ENCODE measurements at places on chromosomes 5 and 9.

- DNase-seq, result no peak
These were observed 8.5 kb upstream of the MRNIP start for GRCh38 chr5:179867079-179867465.

GRCh38 chr9:110918316-110919049 lies 119.8 kb downstream of the LPAR1 start:
- no peak for DNase-seq

DNA sequence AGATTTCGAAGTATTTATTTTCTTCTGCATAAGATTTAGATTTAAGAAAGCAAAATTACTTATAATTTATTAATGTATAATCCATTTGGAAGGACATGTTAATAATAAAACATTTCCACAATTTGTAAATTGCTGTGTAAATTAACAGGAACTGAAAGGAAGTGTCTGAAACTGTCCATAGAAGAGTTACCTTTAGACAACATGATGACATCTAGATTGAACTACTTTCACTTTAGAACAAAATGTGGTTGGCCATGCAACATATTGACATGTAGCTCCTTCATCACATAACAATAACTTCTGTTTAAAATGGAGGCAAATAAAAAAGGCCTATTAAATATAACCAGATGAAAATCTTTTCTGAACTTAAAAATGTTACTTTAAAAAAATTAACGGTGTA lies 1849.5 kb upstream of the ACO1 start:
- no peak for DNase-seq

GRCh38 chr5:103111468-103111867 lies 8.5 kb downstream of the GIN1 start:
- DNase-seq, result no peak

DNA sequence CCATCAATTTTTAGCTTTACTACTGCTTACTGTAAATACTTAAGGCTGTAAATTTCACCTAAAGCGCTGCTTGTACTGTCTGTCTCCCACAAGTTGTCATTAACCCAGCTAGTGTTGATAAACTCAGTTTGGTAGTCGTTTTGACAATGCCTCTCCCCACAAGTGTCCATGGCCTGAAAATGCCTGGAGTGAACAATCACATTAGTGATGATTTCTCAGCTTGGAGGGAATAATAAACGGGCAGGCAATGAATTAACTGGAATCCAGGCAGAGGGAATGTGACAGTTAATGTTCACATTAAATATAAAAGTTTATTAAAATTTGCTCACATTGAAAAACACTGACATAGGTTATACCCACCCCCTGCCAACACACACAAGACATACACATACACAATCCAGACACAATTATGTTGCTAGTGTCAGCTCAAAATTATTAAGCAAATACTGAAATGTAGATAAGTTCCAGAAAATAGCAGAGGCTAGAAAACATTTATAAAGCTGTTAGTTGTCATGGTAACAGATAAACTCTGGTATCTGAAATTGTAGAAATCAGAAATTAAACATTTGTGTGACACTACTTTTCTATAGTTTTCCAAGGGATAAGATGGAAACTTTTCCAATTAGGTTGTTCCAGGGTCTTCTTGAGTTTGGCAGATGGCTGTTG lies 341.9 kb downstream of the DIRAS2 start:
- DNase-seq, result no peak

GRCh38 chr5:79831381-79832309 lies 142.0 kb downstream of the CMYA5 start:
- DNase-seq, result no peak

DNA sequence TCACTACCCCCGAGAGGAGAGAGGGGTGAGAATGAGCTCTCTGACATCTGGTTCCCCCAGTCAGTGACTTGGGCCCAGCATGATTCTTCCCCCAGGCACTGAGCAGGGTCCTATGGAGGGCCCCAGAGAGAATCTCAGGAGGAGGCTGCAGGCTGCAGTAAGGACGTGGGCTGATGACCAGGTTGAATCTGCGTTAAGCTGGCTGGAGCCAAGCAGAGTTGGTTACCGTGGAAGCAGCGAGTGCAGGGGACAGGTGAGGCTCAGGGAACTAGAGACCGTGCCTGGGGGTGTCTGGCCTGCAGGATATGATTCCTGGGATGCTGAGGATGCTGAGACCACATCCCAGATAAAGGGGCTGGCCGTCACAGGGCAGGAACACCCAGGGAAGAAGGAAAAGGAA lies 314.3 kb upstream of the IRX1 start:
- no peak for DNase-seq

- no peak for DNase-seq
These were observed 219.0 kb upstream of the EDIL3 start for GRCh38 chr5:84603568-84604185.

- no peak for DNase-seq
These were observed 28.0 kb upstream of the POMT1 start for GRCh38 chr9:131474711-131475110.

DNA sequence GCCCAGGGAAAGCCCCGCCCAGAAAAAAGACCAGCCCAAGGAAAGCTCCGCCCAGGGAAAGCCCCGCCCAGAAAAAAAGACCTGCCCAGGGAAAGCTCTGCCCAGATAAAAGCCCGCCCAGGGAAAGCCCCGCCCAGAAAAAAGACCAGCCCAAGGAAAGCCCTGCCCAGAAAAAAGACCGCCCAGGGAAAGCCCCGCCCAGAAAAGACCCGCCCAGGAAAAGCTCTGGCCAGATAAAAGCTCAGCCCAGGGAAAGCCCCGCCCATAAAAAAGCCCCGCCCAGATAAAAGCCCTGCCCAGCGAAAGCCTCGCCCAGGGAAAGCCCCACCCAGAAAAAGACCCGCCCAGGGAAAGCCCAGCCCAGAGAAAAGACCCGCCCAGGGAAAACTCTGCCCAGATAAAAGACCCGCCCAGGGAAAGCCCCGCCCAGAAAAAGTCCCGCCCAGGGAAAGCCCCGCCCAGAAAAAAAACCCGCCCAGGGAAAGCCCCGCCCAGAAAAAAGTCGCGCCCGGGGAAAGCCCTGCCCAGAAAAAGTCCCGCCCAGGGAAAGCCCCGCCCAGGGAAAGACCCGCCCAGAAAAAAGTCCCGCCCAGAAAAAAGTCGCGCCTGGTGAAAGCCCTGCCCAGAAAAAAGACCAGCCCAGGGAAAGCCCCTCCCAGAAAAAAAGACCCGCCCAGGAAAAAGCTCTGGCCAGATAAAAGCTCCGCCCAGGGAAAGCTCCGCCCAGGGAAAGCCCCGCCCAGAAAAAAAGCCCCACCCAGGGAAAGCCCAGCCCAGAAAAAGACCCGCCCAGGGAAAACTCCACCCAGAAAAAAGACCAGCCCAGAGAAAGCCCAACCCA lies 11.9 kb downstream of the GRIN1 start:
- peak; percentile 71 for DNase-seq

- no peak for DNase-seq
These were observed 68.1 kb downstream of the SPOCK1 start for GRCh38 chr5:137431051-137431450.

- DNase-seq, result no peak
These were observed 34.4 kb downstream of the CFAP90 start for GRCh38 chr5:7816535-7816901.

DNA sequence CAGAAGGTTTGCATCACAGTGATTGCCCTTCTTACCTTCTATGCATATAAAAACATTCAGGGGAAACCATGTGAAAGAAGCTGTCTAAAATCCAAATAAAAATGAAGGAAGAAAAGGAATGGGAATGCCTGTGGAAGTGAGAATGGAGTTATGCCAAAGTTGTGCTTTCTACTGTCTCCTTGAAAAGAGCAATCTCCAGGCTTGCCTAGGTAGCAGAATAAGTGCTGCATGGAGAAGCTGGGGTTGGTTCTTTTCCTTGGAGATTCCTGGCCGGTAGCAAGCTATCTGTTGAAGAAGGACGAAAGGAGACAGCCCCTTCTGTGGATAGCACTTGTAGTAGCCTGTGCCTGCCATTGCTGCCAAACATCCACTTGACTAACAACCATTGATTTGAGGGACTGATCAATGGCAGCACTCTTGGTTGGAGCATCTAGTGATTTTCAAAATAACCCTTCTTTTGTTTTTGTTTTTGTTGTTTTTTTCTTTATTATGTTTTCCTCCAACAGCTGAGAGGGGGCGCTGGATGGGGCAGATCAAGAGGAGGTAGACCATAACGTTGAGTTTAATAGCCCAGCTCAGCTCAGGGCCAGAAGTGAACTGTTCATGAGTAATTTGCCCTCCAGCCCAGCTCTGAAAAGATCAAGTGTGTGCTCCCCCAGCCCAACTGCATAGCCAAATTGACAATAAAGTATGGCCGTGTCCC lies 1.6 kb downstream of the PLCXD3 start:
- no peak for DNase-seq

GRCh38 chr9:96453625-96454024 lies 3.7 kb downstream of the HABP4 start:
- DNase-seq, result peak; percentile 20

DNA sequence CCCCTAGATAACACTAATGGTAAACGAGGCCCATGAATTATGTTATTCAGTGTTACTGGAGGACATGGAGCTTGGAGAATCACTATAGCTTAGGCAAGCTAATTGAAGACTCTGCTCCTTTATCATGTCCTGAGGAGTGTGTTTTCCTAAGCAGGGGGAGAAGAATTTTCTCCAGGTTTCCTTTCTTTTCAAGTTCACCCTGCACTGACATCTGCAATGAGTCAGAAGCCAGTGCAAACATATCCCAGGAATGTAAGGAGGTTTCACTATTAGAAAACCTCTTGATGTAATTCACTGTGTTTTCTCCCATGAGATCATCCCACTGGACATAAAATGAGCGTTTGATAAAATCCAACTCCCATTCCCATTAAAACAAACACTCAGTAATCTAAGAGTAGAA lies 75.6 kb downstream of the DMRT2 start:
- DNase-seq, result no peak

DNA sequence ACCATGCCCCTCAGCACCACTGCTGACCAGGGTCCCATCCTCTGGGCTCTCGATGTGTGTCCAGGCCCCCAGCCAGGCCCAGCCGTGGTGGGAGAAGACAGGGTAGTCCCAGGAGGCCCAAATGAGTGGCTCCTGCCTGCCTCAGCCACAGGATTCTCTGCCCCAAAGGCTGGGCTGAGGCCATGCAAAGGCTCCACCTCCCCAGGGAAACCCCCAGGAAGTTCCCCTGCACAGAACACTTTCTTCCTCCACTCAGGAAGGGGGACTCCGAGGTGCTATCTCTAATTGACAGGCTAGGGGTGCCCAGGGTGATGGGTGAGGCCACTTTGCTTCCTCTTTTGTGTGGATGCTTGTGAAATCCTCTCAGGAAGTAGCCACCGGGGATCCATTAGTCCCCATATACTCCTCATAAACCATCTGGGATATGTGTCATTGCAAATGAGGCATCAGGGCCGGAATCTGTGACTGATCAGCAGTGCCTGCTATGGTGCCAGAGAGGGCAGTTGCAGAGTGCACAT lies 23.1 kb upstream of the TDRD7 start:
- peak; percentile 63 for DNase-seq

DNA sequence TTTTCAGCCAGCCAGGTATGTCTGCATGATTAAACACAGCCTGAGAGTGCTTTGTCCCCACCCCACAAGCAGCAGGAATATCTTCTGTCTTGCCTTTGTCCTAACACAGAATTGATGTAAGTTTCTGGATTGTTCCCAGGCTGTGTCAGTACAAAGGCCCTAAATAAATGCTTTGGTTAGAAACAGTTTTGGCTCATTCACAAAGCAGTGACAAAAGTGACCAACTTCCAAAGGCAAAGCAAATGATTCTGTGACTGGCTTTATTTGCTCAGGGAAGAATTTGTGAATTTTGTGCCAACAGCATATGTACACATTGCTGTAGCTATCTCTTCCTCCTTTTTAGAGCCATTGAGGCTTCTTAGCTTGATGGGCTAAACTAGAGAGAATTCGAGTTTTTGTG lies 133.7 kb downstream of the PLPPR1 start:
- DNase-seq, result no peak

DNA sequence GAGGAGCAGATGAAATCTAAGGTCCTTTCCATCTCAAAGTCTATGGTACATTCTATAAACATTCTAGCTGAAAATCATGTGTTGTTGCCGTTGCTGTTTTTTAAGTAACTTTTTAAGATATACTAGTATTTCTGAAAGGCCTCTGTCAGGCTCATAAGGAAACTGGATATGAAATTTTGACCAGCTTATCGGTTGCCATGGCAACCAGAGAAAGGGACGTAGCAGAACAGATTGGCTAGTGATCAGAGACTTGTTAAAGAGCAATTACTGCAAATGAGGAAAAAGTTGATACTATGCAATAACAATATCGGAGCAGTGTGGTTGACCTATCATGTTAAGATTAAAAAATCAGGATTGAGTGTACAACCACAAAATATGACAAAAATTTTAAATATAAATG lies 57.0 kb upstream of the RNF180 start:
- no peak for DNase-seq

- DNase-seq, result no peak
These were observed 83.4 kb downstream of the AP3B1 start for GRCh38 chr5:78211052-78211451.
